ENCODE measurements at places on chromosomes 4 and X.

DNA sequence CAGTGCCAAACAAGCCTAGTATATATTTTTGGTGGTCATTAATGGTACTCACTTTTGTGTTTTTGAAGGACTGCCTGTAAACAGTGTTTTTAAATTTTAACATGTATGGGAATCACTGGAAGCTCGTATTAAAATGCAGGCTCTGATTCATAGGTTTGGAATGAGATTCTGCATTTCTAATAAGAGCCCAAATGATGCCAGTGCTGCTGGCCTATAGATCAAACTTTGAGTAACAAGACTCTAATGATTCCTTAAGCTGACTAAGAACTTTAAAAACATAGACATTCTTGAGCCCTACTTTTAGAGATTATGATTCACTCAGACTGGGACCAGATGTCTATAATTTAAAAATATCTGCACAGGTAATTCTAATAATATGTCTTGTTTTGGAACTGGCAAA, 823.2 kb upstream of the LCORL start:
- no peak for DNase-seq

- DNase-seq, result no peak
Observed at GRCh38 chr4:24241511-24241910, 342.8 kb downstream of the DHX15 start.

DNA sequence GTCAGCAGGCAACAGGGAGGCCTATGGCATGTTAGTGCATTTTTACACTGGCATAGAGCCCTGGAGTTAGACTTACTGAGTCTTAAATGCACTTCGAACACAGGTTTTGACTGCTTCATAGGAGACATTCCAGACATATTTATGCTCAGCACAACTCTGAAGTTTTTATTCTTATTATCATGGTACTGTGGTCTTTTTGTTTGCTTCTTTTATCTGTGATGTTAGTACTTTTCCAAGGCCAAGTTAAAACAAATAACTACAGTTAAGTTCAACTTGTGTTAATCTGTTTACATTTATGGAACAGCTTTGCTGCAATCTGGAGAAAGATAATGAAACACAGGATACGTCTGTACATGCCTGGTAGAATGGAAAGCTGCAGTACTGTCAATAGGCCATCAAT, 76.5 kb downstream of the COL4A5 start:
- no peak for DNase-seq

DNA sequence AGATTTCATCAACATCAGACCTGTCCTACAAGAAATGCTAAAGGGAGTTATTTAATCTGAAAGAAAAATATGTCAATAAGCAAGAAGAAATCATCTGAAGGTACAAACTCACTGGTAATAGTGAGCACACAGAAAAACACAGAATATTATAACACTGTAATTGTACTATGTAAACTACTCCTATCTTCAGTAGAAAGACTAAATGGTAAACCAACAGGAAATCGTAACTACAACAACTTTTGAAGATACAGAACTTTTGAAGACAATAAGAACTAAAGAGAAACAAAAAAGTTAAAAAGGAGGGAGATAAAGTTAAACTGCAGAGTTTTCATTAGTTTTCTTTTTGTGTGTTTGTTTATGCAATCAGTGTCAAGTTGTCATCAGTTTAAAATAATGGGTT, 12.4 kb downstream of the MED14 start:
- DNase-seq, result no peak

DNA sequence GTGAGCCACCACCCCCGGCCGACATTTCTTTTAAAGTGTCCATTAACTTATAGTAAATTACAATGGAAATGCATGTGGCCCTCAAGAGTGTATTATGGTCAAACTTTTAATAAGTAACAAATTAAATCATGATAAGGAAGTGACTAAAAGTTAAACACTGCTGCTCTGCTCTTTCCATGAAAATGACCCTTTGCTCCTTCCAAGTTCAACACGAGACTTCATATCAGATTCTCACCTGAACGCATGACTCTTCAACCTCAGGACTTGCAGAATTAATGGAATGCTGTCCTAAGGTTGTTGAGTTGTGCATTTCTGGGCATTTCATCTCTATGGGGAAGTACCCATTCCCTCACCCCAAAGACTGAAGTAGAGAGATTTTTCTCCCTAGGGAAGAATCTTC, 27.1 kb downstream of the AWAT2 start:
- no peak for DNase-seq

DNA sequence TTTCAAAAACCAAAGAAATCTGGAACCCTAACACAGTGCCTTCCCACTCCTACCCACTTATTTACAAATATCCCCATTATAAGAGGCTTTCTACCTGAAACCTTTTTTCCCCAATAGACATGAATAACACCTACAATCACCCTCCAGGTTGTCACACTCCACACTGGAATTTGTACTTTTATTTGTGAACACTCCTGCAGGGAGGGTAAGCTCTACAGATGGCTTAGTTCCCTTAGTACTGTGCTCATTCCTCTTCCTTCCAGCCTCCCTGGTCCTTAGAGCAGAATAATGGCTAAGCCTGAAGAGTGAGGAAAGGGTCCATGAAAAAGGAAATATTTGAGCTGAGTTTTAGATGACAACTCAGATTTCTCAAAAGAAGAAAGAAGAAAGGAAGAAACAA, 22.2 kb upstream of the SULT1E1 start:
- no peak for DNase-seq

- no peak for DNase-seq
Observed at GRCh38 chr4:41921476-41921875, 13.8 kb upstream of the TMEM33 start.

DNA sequence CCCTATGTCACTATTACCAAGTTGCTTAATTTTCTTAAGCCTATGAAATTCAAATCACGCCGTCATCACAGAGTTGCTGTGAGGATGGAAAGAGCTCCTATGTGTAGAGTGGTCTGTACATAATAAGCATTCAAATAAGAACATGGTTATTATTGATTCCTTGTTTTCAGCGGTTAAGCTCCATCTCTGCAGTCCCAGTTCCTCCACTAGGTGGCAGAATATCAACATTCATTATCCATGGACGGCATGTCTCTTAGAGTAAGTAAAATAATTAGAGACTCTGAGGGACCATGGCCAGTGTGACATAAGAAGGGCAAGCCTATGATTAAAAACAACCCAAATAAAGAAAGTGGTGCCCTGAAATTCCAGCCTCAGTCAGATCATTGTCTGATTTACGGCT, 132.5 kb upstream of the NHS start:
- no peak for DNase-seq

- DNase-seq, result no peak
Observed at GRCh38 chr4:41957634-41958033, 22.4 kb downstream of the TMEM33 start.

GRCh38 chr4:10655968-10656367, 28.6 kb downstream of the CLNK start:
- no peak for DNase-seq

DNA sequence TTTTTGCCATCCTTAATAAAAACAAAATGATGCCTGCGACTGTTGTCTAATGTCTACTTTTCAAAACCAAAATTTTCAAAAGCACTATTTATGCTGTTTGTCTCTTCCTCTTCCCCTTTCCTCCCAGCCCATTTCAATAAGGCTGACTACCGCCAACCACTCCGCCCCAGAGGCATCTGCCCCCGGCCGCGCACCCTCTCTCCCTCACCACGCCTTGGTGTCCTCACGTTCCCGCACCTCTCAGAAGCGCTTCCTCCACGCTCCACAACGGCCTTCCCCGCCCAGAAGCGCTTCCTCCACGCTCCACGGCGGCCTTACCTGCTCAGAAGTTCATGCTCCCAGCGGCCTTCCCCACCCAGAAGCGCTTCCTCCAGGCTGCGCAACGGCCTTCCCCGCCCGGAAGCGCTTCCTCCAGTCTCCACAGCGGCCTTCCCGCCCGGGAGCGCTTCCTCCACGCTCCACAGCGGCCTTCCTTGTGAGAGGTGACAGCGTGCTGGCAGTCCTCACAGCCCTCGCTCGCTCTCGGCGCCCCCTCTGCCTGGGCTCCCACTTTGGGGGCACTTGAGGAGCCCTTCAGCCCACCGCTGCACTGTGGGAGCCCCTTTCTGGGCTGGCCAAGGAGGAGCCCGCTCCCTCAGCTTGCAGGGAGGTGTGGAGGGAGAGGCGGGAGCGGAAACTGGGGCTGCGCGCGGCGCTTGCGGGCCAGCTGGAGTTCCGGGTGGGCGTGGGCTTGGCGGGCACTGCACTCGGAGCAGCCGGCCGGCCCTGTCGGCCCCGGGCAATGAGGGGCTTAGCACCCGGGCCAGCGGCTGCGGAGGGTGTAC, 490.4 kb upstream of the ZFP42 start:
- DNase-seq, result no peak

GRCh38 chrX:13078739-13079444, 34.5 kb upstream of the FAM9C start:
- no peak for DNase-seq
